Activated CD4-positive, CD25-positive, alpha-beta regulatory T cell treated with anti-CD3 and anti-CD28 coated beads, Interleukin-2, amount 50 U/mL, for 24 hours (primary cell): ENCODE measurements at places on chromosomes 12 and 14.
A peak's percentile ranks its signal among the peaks of the same experiment; 100 is the strongest.

DNA sequence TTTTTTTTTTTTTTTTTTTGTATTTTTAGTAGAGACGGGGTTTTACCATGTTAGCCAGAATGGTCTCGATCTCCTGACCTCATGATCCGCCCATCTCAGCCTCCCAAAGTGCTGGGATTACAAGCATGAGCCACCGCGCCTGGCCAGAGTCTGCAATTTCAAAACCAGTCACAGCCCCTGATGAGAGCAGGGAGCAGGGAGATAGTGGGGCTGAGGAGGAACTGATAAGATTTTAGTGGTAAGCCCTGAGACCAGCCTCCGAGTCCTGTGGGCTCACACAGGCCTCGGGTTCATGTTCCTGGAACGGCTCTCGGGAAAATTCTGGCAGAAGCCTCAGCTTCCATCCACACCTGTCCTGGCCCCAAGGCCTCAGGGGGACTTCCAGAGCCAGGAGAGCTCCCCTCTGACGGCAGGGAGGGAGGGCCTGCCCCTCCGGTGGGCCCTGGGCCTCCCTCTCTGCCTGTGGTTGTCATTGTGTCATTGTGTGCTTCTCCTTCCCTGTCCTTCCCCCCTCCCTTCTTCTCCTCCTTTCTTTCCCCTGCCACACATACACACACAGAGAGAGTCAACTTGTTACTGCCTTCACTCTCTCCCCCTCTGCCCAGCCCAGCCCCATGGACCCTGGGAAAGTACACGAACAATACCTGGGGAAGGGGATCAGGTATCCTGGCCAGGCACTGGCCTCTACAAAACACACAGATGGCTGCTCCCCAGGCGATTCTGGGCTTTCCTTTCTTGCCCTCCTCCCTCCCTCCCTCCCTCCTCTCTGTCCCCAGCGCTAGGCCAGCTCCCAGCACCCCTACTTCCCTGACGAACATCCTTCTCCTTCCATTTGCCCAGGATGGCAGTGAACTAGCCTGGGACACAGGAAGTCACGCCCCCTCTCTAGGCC lies 294.1 kb downstream of the DPF3 start:
- ATAC-seq: no peak

DNA sequence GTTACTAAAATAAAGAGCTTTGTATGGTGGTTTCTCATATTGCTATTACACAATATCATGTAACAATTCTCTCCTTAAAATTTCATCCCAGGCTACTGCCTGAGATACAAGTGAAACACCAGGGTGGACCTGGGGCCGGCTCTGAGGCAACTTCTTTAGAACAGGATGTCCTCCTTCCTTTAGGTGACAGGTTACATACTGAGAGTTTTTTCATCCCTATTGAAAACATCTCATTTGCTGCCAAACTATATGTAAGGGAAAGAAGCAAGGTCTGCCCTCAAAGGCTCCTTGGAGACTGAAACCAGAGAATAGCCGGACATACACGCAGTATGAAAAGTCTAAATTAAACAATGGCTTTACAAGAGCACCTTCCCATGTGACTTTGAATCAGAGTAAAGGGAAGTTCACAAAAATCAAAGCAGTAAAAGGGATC lies 139.9 kb downstream of the DUSP6 start:
- no peak for ATAC-seq

DNA sequence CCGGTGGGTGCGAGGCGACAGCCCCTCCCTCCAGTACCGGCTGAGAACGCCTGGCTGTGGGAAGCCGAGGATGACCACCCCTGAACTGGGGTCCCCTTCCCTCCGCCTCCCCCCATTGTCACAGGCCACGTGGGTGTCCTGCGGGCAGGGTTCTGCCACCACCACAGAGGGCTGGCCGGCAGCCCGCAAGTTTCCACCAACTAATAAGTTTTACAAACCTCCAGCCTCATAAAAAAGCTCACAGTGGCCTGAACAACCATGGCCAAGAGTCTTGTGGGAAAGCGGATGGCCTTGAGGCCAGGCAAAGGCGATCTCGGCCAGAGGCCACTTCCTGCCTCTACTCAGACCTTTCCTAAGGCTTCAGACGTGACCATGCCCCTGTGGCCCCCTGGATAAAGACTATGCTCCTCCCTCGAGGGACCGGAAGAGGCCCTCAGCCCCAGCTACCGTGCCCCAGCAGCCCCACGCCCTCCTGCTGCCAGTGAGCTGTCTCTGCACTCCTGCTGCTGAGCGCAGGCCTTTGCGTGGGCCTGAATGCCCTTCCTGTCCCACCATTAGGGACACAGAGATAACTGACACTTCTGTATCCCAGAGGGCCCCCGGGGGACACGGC lies 46.1 kb upstream of the DLK1 start:
- no peak for ATAC-seq

- ATAC-seq: no peak
Measured at GRCh38 chr12:95083938-95084337, 10.5 kb upstream of the NR2C1 start.

DNA sequence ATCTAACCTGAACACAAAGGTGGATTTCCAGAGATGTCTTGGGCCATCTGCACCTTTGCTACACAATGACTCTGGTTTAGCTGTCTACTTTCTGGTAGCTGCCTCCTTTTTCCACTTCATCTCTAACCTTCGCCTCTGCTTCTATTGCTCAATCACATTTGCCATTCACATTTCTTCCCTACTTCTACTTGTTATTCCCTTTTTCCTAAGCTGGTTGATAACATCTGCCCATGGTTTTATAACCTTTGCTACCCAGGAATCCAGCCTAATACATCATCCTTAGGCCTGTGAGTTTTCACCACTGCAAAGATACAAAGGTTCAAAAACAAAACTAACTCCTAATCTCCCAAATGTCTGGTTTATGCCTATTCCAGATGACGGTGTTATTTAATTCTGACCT lies 13.2 kb downstream of the SPPL3 start:
- ATAC-seq: no peak

- no peak for ATAC-seq
Measured at GRCh38 chr12:102512523-102512922, 32.2 kb upstream of the IGF1 start.

DNA sequence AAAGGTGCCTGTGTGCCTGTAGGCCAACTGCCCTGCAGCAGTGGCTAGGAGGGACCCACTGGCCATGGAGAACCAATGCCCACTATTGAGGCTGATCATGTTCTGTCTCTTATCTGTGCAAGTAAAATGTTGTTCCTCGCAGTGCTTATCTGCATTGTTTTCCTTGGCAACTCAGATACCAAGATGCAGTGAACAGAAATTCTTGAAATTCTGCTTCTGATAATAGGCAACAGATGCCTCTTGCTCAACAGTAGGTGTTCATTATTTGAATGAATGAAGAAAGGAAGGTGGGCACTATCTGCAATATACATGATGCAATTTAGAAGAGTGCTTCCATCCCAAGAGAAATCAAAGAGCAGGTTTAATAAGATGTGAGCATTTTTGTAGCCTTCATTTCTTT lies 232.2 kb downstream of the NUAK1 start:
- ATAC-seq: no peak

DNA sequence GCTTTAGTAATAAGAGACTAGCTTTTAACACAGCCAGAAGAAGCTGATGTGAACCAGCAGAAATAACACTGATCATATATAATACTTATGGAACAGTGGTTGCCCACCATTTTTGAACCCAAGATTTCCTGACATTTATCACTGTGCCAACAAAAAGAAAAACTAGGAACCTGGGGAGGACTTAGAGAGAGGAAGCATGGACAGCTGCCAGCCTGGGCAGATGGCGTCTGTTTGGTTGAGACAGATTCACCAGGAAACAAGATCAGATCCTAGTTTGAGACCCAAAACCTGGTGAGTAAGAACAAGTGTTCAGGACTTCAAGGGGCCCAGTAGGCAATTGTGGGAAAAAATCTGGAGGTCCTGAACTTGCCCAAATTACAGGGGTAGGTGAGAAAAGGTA lies 95.3 kb downstream of the BICD1 start:
- no peak for ATAC-seq

DNA sequence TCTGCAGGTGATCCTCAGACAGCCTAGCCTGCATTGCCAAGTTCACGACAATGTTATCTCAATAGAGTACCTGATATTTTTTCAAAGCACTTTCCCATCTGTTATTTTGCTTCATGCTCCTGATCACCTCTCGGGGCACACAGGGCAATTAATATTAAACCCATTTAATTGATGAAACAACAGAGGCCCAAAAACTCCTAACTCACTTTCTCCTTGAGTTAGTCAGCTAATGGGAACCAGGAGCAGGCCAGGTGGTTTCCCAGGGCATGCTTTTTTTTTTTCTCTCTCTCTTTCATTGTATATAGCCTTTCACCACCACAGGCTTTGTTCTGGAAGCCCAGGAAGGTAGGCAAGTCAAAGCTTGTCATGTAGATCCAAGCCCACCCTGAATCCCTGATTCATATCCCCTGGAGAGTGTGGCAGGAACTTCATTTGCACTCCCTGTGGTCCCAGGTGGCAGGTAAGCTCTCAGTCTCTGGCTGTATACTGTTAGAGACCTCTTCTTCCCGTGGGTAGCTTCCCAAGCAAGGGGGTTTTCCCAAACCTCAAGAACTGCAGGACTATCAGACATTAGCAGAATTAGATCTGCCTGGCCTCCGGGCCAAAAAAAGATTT lies 41.6 kb upstream of the MAP1LC3B2 start:
- ATAC-seq: no peak

GRCh38 chr14:60215127-60215444 lies 33.9 kb upstream of the PPM1A start:
- ATAC-seq: no peak

DNA sequence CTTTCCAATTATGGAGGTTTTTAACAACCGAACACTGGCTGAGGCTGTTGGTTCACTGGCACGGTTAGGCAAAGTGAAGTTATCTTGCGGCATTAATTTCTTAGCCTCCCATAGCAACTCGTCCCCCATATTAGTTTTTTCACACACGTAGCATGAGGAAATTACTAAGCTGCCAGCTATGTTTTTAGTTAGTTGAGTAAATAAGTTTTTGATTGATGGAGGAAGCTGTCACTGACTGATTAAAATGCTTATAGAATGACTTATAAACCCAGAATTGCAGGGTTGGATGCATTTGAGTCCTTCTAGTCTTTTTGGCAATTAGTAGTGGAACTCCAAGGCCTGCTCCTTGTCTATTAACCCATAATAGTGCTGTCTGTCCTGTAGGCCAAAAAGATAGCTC lies 97.1 kb downstream of the ALG10 start:
- no peak for ATAC-seq

GRCh38 chr12:115297445-115297844 lies 613.5 kb upstream of the TBX3 start:
- ATAC-seq: no peak

- ATAC-seq: no peak
Measured at GRCh38 chr12:10614056-10614370, 604 bp upstream of the MAGOHB start.

DNA sequence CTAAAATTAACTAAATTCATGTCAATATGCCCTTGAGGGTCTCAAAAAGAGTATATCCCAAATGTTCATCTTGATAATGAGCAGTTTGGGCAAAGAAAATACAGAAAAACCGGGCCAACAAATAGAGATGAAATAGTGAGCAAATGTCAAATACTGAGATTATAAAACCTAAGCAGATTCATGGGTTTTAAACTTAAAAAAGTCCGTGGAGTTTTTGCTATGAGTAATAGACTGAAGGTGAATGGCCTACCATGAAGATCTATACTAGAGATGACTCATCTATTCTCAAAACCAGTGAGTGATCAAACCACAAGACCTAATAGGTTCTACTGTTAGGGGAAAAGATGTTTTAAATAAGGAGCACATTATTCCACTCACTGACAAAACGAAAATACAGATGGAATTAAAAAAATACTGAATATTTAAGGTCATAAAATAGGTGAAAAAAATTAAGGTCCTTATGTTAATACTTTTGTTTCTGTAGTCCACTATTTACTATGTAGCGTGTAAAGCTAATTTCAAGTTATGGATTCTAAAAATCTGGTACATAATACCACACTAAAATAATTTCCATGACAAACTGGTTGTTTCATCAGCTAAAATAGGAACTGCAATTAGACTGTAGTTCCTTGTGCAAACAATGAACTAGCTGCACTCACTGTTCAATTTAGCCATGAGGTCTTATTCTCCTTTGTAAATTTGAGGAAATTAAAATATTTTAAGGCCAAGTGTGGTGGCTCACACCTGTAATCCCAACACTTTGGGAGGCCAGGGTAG lies 5.0 kb downstream of the HNRNPC start:
- ATAC-seq: peak; percentile 80

- ATAC-seq: no peak
Measured at GRCh38 chr14:103625356-103626095, 3.5 kb upstream of the KLC1 start.

DNA sequence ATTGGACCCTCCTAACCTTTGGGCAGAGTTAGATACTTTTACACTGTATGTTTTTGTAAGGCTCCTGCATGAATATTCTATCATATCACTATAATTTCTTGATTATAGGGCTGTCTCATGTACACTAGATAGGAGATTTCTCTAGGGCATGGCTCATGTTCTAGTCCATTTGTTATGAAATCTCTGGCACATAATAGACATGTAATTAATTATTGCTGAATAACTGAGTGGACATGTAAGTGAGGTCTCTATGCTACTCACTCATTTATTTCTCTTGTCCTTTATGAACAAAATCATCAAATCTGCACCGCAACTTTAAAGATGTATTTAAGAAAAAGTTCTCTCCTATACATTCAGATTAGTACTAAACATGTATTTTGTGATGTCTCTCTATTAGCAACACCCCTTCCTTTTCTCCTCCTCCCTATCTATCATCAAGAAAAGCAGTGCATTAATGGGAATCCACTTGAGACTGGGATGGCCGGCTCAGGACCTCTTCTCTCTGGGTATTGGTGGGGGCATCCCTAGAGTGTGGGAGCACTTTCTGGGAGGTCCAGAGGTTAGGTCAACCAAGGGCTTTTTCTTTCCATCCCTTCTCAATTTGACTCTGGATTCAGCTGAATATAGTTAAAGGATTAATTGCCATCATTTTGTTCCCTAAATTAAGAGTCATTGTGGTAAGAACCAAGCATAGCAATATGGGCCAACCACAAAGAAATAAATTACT lies 168.0 kb upstream of the HMGA2 start:
- ATAC-seq: no peak

DNA sequence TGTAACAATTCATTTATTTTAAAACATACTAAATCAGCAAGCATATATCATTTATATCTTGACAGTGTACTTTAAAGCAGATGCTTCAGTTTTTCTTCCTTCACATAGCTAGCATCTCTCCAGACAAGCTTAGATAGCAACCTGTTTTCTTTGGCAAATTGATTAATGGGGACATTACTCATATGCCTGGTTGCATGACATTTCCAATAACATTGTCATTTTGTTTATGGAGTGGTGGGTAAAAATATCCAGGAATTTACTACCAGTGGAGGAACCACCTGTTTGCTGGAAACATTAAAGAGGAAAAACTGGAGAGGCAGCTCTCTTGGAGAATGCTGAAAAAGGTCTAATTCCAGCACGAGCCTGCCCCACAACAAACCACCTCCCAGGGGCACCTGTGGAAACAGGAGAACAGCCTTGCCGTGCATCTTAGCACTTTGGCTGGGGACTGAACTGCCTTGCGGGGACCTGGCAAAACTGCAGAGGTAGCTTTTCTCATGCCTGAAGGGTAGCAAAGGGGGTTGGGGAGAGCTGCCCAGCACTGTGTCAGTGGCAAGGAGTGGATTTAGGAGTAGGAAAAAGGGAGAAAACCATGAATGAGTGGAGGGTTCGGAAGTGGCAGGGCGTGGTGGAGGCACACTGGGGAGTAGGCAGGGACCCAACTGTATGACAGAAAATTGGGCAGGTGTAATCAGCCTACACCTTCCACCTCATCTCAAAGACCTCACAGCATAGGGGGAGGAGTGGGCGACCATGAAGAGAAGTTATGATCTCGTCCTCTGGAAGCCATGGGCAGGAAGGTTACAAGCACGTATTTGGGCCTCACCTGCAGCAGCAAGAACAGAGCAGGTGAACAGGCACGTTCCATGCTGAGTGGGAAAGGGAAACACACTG lies 11.7 kb upstream of the CREBL2 start:
- ATAC-seq: no peak
